ENCODE measurements at places on chromosomes 6 and 20.

- DNase-seq = no peak
These were observed 83.6 kb upstream of the CHD6 start for GRCh38 chr20:41701588-41702348.

GRCh38 chr20:32343439-32343838 lies 14.7 kb upstream of the ASXL1 start:
- DNase-seq = no peak

DNA sequence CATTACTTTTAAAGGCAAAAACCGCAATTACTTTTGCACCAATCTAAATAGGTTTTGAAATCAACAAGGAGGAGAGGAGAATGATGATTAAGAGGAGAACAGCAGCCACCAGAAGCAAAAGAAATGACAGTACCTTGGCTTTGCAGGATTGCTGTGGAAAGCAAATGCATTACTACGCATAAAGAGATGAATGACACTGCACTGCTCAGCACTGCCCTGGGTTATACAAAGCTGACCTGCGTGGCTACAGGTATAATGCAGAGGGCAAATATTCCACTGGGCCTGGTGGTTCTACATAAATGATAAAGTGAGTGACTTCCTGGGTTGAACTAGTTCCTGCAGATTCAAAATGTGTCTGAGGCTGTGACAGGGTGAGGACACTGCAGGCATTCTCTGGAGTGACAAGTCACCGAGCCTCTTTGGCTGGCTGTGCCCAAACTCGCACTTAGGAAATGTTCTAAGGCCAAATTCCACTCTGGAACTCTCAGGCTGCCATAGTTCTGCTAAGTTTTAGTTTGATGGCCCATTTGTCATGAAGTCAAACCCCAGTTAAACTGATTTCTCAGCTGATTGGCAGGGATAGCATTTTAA lies 78.6 kb downstream of the INSM1 start:
- DNase-seq = no peak

DNA sequence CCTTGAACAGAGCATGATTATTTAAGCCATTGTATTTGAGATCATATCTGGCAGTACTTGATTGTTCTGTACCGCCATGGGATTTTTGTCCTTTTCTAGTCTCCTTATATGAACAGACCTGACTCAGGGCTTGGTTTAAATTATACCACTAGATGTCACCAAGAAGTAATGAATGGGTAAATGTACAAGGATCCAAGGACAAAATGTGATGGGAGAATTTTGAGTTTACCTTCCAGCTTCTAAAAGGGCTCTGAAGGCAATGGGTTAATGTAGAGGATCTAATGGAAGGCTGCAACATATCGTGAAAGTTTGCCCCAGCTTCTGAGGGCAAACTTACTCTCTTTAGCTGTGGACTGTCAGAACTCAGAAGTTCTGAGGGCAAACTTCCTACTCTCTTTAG lies 12.0 kb downstream of the RNF8 start:
- no peak for DNase-seq

GRCh38 chr20:36768768-36769430 lies 4.7 kb downstream of the DSN1 start:
- no peak for DNase-seq

- DNase-seq = no peak
These were observed 85.1 kb downstream of the LYRM2 start for GRCh38 chr6:89553431-89553830.

GRCh38 chr6:16320533-16321340 lies 82.3 kb downstream of the GMPR start:
- no peak for DNase-seq

GRCh38 chr20:478949-479429 lies 16.7 kb upstream of the TBC1D20 start:
- peak; percentile 72 for DNase-seq

GRCh38 chr6:164072240-164072666 lies 657.7 kb downstream of the QKI start:
- no peak for DNase-seq

- no peak for DNase-seq
These were observed 43.9 kb upstream of the PLCB4 start for GRCh38 chr20:9025011-9025410.

GRCh38 chr6:128952902-128953301 lies 70.0 kb downstream of the LAMA2 start:
- no peak for DNase-seq

DNA sequence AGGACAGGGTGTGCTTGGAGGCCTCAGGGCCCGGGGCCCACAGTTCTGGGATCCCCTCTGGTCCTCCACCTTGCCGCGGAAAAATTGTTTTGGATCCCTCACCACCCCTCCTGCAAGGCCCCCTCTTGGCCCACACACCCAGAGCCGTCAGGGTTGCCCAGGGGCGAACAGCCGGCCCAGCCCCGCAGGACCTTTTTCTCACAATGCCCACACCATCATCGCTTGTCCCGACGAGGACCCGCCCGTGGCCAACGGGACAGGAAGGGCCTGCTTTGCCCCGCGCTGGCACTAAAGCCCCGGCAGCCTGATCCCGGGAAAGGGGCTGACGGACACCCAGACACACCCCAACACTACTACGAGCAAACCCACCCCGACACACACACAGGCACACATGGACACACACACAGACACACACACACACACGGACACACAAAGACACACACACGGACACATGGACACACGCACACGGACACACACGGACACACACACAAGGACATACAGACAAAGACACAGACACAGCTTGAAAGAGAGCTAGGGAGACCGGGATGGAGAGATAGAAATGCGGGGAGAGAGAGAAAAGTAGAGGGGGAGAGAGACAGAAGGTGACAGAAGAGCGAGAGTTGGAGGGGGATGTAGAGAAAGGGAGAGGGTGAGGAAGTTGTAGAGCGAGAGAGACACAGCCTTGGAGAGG lies 1493.5 kb upstream of the DEFB115 start:
- DNase-seq = no peak

DNA sequence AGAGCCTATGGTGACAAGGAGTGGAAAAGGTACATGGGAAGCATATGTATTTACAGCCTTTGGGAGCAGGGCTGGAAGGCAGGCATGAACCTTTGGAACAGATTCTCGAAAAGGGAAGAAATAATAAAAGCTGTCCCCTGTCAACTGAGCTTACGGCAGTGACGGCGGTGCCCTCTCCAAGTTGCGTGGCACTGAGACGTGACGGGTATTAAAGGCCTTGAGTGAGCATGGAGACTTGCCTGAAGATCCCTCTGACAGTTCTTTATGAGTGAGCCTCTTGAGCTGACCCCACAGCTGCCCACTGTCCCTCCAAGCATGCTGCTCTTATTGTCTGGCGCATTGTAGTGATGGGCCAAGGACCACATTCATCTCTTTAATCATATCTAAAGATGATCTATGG lies 388.5 kb downstream of the ZFAND3 start:
- no peak for DNase-seq

GRCh38 chr6:301929-302705 lies 9.8 kb downstream of the DUSP22 start:
- DNase-seq = no peak

DNA sequence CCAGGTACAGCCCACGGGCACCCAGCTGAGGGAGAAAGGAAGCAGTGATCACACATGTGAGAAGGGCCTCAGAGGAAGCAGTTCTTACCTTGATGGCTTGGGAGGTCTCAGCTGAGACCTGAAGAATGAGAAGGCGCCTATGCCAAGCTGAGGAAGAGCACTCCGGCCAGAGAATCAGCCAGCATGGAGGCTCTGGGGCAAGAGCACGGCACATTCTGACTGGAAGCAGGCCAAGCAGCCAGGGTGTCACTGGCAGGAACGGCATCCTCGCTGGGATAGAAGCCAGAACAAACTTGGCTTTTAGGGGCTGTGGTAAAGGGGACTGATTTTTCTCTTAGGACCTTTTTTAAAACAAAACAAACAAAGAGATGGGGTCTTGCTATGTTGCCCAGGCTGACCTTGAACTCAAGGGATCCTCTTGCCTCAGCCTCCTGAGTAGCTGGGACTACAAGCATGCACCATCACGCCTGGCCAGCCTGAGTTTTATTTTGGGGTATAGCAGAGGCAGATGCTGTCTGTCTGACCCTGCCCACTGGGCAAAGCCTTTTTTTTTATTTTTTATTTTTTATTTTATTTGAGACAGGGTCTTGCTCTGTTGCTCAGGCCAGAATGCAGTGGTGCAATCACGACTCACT lies 17.6 kb downstream of the GHRH start:
- no peak for DNase-seq

DNA sequence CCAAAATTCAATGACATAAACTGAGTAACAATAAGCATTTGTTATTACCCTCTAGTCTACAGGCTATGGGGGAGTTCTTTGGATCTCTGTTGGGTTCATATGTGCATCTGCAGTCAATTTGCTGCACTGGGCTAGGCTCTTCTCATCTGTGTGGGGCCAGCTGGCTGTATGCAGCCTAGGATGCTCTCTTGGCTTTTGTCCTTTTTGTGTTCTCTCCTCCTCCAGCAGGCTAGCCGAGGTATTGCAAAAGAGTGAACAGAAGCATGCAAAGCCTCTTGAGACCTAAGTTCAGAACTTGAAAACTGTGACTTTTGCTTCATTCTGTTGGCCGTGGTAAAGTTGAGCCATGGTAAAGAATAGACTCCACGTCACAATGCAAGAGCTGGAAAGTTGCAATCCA lies 62.8 kb upstream of the FOXO3 start:
- peak; percentile 10 for DNase-seq

GRCh38 chr6:129678463-129678862 lies 31.5 kb downstream of the ARHGAP18 start:
- DNase-seq = no peak

GRCh38 chr6:162736961-162737360 lies 9.2 kb downstream of the PACRG start:
- DNase-seq = no peak

DNA sequence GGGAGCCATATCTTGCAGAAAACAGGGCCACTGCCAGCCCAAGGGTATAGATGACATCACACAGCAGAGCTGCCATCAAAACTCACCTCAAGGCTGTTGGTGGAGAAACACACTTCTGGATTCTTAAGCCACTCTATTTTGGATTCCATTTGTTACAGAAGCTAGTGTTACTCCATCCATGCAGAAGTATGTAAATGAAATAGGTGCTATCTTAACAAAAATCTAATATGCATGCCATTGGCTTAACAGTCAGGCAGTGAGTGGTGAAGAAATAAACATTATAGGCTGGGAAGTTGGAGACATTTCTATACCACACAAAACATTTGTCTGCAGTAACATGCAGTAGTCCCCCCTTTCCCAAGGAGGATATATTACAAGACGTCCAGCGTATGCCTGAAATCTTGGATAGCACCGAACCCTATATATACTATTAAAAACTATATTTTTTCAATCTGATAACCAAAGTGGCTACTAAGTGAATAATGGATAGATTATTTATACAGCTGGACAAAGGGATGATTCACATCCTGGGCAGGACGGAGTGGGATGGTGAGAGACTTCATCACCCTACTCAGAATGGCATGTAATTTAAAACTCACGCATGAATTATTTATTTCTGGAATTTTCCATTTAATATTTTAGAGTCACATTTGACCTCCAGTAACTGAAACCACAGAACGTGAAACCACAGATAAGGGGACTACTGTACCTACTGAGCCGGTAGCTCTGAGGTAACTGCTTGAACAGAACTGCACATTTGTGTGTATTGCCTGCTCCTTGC lies 160.0 kb upstream of the PLN start:
- no peak for DNase-seq

DNA sequence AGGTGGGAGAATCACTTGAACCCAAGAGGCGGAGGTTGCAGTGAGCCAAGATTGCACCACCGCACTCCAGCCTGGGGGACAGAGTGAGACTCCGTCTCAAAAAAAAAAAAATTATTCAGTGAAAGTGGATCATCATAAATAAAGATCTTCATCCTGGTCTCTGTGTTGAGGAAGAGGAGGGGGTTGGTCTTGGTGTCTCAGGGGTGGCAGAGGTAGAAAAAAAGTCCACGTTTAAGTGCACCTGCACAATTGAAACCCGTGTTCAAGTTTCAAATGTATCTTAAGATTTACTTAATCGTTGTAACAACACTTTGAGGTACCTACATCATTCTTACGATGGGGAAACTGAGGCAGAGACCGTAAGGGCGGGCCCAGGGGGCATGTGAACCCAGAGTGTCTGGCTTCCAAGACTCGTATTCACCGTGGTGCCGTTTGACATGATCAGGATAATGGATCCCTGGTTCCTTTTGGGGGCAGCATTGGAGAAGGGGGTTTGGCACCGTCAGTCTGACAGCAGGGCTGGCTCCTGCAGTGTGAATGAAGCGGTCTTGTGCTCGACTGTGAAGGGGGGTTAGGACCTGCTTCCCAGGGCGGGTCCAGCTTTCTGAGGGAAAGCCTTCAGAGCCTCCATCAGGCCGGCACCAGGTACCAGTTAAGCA lies 32.9 kb upstream of the ID1 start:
- DNase-seq = no peak

GRCh38 chr6:111989743-111990142 lies 64.2 kb upstream of the CCN6 start:
- DNase-seq = no peak

GRCh38 chr6:98769546-98769945 lies 64.8 kb upstream of the POU3F2 start:
- no peak for DNase-seq

- no peak for DNase-seq
These were observed 312.0 kb upstream of the NT5E start for GRCh38 chr6:85137865-85138264.

DNA sequence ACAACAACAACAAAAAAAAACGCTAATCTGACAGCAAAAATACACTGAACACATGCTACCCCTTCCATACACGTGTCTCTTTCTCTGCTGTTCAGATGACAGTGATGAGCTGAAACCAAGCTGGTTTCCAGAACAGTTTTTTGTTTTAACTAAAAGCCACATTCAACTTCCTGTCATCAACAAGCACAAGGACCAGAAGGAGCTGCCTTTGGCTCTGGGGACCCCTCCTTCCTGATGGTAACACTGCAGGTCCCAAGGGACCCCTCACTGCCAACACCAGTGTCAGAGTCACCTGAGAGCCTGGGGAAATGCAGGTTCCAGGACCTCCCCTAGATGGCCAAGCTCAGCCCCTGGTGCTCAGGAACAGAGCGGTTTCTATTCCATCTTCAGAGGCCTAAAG lies 6.0 kb downstream of the CST7 start:
- peak; percentile 22 for DNase-seq

- no peak for DNase-seq
These were observed 411.1 kb downstream of the HDGFL1 start for GRCh38 chr6:22980446-22980845.
